ENCODE measurements at places on chromosomes 12 and 14.
A peak's percentile ranks its signal among the peaks of the same experiment; 100 is the strongest.

DNA sequence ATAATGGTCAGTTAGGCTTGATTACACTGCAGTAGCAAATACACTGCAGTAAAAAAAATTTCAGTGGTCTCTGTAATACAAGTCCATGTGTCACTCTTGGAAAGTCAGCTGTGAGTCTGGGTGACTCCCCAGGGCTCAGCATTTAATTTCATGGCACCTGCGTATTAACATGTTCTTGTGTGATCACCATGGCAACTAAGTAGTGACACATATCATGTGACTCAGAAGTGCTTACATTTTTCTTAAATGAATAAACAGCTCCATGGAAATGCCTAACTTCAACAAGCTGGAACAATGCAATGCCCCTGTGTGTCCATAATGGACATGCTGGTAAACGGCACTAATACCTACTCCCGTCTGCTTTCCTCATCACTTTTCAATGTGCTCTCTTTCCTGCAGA is 88.5 kb upstream of the ANO4 start:
- no peak for DNase-seq

DNA sequence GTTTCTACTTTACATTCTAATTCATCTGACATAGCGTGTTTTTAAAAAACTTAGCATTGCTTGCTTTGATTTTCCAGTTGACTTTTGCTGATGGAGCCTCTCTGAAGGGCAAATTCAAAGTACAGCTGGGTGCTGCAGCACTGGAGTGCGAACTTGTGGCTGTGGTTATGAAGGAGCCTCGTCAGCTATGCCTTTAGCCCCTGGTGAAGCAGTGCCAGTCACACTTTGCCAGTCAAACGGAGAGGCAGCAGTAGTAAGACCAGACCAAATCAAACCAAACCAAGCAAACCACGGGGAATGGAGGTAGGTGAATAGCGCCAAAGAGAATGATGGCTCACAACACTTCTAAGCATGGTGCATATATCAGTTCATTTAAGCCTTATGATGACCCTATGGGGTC is 15.1 kb upstream of the SLC38A2 start:
- no peak for DNase-seq

- no peak for DNase-seq
Observed at GRCh38 chr12:66900616-66901015, 221.7 kb upstream of the GRIP1 start.

DNA sequence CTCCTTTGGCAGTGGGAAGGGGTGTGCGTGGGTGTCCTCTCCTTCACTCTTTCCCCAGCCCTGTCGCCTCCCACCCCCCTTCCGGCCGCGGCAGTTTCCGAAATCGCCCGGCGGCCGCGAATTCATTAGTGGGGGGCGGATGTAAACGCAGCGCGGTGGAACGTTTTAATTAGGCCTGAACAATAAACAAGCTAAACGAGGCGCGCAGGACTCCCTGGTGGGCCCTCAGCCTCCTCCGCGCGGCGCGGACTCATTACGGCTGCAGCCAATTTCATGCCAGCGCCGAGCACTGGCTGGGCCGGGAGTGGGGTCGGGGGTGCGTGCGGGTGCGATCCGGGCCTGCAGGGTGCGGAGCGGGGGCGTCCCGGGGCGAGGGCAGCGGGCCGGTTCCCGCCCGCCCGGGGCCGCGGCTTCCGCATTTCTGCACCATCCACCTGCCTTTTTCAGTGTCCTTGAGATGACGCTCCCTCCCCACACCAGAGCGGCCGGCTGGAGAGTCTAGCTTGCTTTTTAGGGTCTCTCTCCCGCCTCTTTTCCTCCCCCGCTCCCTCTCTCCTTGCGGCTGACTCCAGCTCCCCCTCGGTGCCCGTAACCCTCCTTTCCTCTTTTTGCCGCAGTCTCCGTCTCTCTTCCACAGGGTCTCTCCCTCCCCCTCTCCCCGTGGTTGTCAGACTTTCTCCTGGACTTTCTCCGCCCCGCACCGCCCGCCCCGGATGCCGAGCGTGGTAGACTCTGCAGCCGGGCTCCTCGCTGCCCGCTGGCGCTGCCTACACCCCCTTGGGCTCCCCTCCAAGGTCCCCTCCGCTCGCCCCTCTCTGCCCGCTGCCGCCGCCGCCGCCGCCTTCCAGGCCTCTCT is at the start of gene CISTR:
Gene CISTR, minus strand, starts transcription at position 644 of the 856 bp plus-strand sequence.
- peak; percentile 24 for DNase-seq

DNA sequence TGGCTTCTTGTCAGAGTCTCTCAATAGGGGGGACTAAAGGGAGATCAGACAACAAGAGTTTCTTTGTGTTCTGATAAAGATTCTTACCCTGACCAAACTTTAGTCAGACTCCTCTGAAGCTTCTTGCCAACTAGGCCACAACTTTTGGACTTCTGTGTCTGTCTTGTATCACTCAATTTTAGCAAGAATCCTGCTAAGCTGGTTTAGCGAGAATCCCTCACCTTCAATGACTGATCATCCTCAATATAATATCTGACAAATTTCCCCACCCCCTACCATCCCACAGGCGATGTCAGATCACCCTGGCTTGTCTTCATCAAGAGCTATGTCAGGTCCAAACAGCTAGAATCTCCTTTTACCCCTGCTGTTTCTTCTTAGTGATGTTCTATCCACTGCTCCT is 215.2 kb downstream of the RASSF9 start:
- DNase-seq: no peak

DNA sequence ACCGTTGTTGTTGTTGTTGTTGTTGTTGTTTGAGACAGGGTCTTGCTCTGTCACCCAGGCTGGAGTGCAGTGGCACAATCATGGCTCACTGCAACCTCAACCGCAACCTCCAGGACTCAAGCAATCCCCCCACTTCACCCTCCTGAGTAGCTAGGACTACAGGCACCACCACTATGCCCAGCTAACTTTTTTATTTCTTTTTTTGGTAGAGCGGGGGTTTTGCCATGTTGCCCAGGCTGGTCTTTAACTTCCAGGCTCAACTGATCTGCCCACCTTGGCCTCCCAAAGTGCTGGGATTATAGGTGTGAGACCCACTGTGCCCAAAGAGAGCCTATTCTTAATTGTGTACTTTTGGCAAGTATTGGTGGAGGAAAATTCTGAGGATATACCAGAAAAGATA is 25.7 kb downstream of the MOK start:
- DNase-seq: no peak

DNA sequence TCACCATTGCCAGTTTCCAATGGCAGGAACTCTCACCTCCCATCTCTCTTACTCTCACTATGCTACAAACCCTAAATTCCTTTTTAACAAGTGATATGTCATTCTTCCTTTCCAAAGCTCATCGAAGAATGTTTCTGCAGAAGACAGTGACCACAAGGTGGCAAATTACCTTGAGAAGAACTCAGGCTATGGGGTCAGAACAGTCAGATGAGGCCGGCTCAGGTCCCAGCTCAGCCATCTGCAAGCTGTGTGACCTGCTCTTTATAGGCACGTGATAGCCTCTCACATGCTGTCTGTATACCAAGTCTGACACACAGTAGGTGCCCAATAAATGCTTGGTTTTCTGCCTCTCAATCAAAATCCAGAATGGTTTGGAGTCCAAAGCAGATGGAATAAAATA is 80.7 kb downstream of the FOXN3 start:
- no peak for DNase-seq

DNA sequence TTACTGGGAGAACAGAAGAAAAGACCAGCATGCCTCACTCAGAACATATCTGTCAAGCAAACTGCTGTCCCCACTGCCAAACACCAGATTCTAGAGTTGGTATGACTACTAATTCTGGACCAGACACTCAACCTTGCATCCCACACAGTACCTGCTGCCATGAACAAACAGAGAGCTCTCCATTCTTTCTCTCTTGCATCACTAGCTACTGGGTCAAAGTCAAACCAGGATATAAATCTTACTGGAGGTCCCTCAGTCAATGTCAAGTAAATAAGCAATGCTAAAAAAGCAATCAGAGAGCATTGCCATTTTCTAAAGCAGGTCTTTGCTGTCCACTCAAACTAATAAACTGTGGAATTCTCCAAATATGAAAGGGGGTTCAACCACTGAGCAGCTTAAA is 452.4 kb upstream of the SEL1L start:
- no peak for DNase-seq

DNA sequence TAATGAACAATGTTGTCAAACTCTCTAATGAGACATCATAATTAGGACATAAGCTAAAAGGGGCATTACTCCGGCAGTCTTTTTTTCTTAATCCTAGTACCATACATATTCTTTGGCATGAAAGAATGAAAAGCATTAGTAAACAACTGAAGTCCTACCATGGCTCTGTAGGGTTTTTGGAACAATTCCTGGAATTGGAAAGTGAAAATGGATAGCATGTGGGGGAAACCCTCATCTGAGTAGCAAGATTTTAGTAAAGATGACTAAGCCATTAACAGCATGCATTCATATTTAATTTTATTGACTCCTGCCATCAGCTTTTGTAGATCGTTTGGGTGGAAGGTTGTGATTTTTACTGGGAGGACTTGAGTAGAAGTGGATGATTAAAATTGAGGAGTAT is 216.2 kb upstream of the PDZRN4 start:
- no peak for DNase-seq

DNA sequence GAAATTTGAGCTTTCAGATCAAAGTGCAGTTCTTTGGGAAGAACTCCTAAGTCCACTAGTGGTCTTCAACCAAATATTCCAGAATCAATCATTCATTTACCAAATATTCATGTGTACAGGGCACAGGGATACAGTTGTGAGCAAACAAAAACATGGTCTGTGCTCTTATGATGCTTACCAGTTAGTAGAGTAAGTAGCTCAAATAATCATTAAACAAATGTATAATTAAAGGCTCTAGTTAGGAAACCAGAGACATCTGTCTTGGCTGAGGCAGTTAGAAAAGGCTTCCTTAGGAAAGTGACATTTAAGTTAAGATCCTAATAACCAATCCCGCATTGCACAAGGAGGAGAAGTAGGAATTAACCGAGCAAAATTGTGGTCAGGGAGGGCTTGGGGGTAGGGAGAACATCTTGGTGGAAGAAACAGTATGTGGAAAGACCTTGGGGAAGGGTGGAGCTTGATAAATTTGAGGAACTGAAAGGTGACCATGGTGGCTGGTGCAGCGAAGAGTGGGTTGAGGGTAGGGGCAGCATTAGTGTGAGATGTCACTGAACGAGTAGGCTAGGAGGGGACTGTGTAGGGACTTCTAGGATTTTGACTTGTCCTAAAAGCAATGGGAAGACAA is 40.0 kb downstream of the PEBP1 start:
- no peak for DNase-seq

GRCh38 chr12:117214797-117215196 is 24.5 kb upstream of the FBXO21 start:
- no peak for DNase-seq

- DNase-seq: peak; percentile 22
Observed at GRCh38 chr12:92058664-92059063, 87.0 kb downstream of the BTG1 start.

GRCh38 chr12:50614167-50614759 is 109.5 kb downstream of the DIP2B start:
- no peak for DNase-seq

DNA sequence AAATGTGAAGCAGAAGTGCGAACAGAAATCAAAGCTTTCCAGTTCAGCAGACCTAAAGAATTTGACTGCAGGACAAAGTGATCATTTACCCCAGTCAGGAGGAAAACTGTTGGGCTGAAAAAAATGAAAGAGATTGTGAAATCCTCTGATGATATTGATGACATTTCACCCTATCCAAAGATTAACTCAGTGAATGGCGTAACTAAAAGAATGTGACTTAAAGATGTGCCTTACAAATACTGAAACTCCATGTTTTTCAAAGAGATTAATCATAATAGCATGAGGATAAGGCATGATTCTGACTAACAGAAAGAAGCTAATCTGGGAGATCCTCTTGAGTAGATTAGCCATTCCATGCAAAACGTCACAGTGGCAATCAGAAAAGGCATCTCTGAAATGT is 225.6 kb downstream of the DUSP6 start:
- no peak for DNase-seq

- no peak for DNase-seq
Observed at GRCh38 chr12:75705749-75706711, 194.6 kb upstream of the KRR1 start.

DNA sequence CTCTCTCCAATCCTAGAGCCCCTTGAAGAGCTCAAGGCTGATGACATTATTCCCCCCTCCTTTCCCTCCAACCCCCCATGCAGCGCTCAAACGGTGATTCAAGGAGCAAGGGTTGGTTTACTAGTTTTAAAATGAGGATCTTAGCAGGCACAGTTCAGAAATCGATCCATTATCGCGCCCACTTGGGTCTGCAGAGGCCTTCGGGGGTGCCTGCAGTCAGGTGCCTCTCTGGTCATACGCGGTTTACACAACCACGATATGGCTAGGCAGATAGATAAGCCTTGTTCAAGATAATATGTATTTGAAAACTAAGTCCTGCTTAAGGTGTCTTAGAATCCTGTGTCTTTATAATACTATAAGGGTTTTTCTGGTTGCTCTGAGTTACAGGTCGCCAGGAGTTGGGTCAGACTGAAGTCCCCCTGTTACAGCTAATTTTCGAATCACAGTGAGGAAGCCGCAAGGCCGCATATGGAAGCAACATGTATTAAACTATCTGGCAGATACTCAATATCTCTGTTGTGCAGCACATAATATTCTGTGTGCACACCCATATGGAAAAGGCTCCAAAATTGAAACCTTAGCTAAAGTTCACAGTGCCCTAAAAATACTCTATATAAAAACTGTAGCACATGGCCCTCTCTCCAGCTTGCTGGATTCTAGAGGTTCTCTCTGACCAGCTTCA is 10.0 kb downstream of the BHLHE41 start:
- no peak for DNase-seq

DNA sequence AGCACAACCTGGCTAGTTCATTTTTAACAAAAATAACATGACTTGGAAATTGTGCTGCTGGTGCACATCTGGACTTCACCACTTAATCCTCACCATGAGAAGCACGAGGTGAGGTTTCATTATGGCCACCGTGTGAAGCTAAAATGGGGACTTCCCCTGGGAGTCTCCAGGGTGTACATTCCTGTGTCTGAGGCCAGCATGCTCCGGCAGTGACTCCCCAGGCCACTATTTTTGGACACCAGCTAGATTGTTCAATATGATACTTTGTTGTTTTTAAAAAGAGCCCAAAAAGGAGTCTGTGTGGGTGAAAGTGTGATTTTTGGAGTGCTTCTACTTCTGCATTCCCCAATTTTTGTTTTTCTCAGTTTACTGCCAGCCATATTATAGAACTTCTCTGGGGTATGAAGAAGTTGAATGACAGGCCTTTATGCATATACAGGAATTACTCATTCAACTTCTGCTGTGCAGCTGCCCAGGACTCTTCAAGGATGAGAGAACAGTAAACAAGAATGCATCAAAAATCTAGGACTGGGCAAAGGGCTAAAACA is 16.9 kb upstream of the AICDA start:
- DNase-seq: no peak

- no peak for DNase-seq
Observed at GRCh38 chr14:97477353-97477752, 680.2 kb downstream of the VRK1 start.

- no peak for DNase-seq
Observed at GRCh38 chr14:26088275-26088674, 509.6 kb downstream of the NOVA1 start.

- DNase-seq: no peak
Observed at GRCh38 chr14:71021347-71022011, 114.2 kb downstream of the PCNX1 start.

GRCh38 chr12:124438437-124439056 is 128.9 kb downstream of the NCOR2 start:
- DNase-seq: no peak

Data from CD4-positive, alpha-beta T cell treated with Interleukin-2 at 100 ng/mL for 4 hours (primary cell).